ENCODE measurements at places on chromosomes 12 and 14.

- no peak for DNase-seq
These were observed 19.7 kb upstream of the CKAP4 start for GRCh38 chr12:106267535-106267934.

GRCh38 chr12:65943388-65944137 lies 119.3 kb downstream of the HMGA2 start:
- no peak for DNase-seq

- DNase-seq, result no peak
These were observed 22.2 kb downstream of the HSD17B6 start for GRCh38 chr12:56785141-56785865.

DNA sequence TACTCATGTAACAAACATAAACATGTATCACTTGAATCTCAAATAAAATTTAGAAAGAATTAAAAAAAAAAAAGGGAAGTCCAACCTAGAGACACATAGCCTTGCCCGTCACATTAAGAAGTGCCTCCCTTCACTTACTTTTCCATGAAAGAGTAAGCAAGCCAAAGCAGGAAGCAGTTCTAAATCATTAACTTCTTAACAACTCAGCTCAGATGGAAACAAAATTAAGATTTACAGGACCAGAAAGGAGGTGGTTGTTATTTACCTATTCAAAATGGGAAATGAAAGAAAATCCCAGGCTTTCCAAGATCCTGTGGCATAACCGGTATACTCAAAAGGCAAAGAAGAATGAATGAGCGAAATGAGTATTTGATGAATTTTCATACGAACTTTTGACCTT lies 258.6 kb upstream of the DCN start:
- no peak for DNase-seq

- DNase-seq, result no peak
These were observed 28.7 kb downstream of the FBXO21 start for GRCh38 chr12:117161460-117162166.
